ENCODE measurements at places on chromosomes 5 and 9.
A peak's percentile ranks its signal among the peaks of the same experiment; 100 is the strongest.

DNA sequence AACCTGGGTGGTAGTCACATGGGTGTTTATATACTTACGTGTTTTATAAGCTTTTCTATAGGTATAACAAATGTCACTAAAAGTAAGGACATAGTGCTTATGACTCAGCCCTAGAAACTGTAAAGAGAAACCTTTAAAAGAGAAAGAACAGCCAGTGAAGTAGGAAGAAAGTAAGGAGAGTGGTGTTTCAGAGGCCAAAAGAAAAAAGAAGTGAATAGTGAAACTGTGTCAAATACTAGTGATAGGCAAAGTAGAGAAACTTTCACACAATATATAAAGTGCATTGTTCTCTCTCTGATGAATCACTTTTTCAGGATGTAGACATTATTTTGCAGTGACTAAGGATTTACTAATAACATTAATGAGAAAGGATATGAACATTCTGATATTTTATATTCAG is 74.2 kb upstream of the SUSD1 start:
- peak; percentile 29 for DNase-seq

- no peak for DNase-seq
These were observed 14.9 kb downstream of the FCN2 start for GRCh38 chr9:134895567-134895907.

DNA sequence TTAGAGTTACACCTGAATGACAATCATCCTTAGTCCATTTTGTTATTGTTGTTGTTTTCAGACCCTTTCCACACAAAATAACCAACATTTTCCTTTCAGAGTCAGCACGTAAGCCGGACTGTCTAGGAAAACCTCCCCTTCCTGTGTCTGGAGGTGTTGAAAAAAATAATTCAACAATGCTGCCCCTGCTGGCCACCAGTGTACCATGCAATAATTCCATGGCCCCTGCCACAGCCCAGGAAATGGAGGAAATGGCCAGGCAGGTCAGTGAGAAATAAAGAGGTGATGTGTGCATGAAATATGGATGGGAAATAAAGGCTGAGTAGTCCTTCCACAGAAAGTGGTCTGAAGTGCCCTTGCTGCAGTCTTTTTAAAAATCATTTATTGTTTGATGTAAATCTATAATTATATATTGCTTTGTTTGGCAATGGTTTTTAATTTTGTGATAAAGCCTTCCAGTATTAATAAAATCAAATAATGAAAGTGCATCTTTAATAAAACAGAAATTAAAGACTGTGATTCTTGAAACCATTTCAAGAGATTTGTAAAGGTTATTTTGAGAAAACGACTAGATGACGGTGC is 152.8 kb upstream of the PAPPA start:
- DNase-seq: no peak

DNA sequence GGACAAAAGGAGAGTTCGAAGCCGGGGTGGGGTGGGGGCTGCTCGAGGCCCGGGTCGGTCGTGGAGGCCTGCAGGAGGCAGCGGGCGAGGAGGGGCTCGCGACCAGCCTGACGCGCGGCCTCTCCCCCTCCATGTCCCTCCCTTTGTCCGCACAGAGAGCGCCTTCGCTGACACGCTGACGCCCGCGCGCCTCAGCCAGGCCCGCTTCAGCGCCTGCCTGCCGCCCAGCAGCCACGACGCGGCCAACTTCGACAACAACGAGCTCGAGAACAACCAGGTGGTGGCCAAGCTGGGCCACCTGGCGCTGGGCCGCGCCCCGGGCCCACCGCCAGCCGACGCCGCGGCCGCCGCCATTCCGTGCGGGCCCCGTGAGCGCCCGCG is 42.2 kb downstream of the NEURL1B start:
- no peak for DNase-seq

DNA sequence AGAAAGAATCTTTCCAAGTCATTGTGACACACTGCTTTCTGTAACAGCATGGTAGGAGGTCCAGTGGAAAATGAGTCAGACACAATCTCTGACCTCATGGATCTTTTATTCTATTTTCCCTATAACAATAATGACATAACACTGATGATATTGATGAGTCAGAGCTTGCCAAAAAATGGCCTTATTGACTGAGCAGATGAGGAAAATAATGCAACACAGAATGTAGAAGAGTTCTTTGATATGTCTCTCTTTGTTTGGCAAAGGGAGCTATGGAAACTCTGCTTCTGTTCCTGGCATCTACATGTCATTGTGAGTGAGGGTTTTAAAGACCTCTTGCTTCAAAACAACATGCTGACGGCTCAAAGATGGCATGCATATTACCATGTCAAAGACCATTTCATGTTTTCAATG is 443.1 kb upstream of the ZNF608 start:
- peak; percentile 49 for DNase-seq

DNA sequence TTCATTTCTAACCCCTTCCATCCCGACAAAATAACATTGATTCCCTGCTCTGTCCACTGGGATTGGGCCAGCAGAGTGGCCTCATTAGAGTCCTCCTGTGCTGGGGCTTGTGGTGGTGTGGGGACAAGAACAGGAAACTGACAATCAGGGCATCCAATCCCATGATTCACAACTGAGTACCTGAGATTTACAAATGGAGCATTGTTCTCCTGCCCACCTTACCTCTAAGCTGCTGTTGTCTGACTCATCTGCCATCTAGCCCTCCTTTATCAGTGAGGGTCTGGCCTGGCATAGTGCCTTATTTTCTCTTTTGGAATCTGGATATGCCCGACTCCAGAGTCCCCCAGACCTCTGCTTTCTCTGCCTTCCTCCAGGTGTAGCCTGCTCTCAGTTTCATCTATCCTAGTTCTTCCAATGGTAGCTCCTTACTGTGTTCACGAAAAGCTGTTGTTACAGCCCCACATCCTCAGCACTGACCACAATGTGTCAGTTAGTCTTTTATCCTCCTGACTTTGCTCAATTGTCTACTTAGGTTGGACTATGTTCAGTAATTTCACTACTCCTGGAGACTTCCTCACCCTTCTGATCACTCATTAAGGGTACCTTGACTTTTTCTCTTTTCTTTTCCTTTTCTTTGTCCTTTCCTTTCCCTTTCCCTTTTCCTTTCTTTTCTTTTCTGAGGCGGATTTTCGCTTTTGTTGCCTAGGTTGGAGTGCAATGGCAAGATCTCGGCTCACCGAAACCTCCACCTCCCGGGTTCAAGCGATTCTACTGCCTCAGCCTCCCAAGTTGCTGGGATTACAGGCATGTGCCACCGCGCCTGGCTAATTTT is 13.4 kb downstream of the WNT8A start:
- no peak for DNase-seq

- no peak for DNase-seq
These were observed 74.3 kb downstream of the GRAMD2B start for GRCh38 chr5:126497506-126497905.

- no peak for DNase-seq
These were observed 130.5 kb upstream of the HAND1 start for GRCh38 chr5:154608531-154609011.

GRCh38 chr5:17860660-17861315 is 226.5 kb downstream of the TAF11L14 start:
- DNase-seq: peak; percentile 14

GRCh38 chr9:112571624-112572355 is 85.2 kb downstream of the KIAA1958 start:
- no peak for DNase-seq

GRCh38 chr9:91580136-91580535 is 156.5 kb upstream of the NFIL3 start:
- peak; percentile 81 for DNase-seq

DNA sequence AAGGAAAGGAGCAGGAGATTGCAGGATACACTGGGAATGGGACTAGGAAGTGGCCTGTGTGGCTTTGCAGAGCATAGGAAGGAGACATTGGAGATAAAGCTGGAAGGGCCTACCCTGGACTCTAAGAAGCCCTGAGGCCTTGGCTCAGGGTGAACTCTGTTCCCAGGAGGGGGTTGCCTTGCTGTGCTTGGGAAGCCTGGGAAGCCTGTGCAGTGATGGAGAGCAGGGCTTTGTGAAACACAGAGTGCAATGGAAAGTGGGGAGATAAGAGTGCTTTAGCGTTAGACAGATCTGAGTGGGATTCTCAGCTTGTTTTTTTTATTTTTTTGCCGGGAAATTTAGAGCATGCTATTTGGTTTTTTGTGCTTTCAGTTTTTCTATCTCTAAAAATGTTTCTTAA is 437.8 kb downstream of the KDM4C start:
- no peak for DNase-seq

DNA sequence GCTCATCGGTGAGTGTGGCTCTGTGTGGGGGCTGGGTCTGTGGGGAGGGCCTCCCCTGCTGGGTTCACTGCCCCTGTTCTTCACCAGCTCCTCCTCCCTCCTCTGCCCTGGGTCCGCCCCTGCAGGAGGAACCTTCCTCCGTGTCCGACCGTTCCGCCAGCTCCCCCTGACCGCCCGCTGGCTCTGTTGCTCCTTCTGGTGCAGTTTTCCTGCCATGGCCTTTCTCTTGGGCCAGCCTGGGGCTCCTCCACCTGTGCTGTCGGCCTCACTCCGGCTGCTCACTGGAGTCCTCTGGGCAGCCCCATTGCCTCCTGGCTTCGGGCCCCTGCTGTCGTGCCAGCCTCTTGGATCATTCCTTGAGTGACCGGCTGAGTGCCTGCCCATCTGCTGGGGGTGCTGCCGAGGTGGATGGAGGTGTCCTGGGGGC is 12.3 kb downstream of the RNU6ATAC start:
- DNase-seq: no peak

- no peak for DNase-seq
These were observed 571.1 kb upstream of the ZNF608 start for GRCh38 chr5:125317536-125317995.

GRCh38 chr9:13860019-13860418 is 453.9 kb downstream of the NFIB start:
- DNase-seq: no peak

GRCh38 chr9:129465834-129466535 is 154.9 kb downstream of the C9orf50 start:
- no peak for DNase-seq

- DNase-seq: peak; percentile 12
These were observed 345.7 kb downstream of the SPATA31D1 start for GRCh38 chr9:82334286-82334685.

DNA sequence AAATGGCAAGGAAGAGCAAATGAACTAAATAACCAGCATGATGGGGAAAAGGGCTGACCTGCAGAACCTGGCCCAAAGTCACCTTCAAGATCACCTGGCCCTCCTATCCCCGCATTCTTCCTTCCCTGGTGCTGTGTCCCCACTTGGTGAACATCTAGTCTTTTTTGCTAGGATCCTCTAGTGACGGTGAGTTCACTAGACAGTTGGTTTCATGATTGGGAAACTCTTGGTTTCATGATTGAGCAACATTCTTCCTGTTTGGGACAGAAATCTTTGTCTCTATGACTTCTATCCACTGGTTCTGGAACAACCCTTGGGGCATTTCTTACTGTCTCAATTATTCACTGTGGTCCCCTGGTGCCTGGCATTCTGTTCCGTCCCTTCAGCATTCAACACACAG is 50.2 kb upstream of the DAB2IP start:
- DNase-seq: no peak

- peak; percentile 23 for DNase-seq
These were observed 40.8 kb upstream of the SLCO6A1 start for GRCh38 chr5:102539562-102539961.

GRCh38 chr9:135295551-135296300 is 183.9 kb upstream of the PPP1R26 start:
- DNase-seq: no peak

- peak; percentile 44 for DNase-seq
These were observed 81.9 kb downstream of the RAPGEF1 start for GRCh38 chr9:131657940-131658339.

- peak; percentile 77 for DNase-seq
These were observed 13.9 kb upstream of the BASP1 start for GRCh38 chr5:17203329-17204132.

- DNase-seq: no peak
These were observed 254.5 kb downstream of the ARRDC3 start for GRCh38 chr5:91128604-91129003.

DNA sequence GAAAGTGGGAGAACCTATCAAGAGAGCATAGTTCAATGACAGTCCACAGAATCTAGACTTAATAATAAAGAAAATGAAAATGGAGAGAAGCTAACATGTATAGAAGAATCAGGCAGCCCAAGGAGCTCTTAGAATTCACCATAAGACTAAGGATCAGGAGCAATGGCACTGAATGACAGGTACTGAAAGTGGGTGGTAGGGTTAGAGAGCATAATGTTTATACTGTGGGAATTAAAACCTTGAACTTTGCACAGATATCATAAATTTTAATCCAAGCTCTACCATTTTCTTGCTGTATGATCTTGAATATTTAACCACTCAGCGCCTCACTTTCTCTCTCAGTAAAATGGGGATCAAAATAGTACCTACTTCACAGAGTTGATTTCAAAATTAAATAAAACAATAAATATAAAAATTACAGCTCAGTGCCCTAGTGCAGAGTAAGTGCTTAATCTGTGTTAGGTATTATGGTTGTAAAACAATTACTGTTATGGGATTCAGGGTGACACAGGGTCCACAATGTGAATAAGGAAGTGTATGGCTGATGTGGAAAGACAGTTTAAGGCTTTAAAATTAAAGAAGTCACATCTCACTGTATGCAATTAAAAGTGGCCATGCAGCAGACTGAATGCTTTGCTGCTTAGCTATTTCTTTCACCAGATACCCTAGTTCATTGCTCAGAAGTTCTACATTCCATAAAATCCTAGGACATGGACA is 319.8 kb downstream of the HINT1 start:
- no peak for DNase-seq

GRCh38 chr9:126223798-126224531 is 102.7 kb upstream of the MVB12B start:
- no peak for DNase-seq

DNA sequence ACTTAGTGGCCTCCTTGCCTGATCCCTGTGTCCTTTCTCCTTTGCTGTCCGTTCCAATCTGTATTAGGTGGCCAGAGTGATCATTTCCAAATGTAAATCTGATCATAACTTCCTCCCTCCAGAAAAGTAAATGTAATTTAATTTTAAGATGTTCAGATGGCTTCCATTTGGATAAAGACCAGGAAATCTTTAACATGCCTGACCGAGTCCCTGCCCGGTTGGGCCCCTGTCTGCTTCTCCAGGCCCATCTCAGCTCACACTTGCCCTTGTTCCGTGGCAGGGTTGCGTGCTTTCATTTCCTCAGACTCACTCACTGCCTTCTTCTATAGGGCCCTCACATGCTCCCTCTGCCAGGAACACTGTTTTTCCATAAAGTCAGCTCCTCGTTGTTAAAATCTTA is 7.6 kb downstream of the MAP3K1 start:
- DNase-seq: no peak

DNA sequence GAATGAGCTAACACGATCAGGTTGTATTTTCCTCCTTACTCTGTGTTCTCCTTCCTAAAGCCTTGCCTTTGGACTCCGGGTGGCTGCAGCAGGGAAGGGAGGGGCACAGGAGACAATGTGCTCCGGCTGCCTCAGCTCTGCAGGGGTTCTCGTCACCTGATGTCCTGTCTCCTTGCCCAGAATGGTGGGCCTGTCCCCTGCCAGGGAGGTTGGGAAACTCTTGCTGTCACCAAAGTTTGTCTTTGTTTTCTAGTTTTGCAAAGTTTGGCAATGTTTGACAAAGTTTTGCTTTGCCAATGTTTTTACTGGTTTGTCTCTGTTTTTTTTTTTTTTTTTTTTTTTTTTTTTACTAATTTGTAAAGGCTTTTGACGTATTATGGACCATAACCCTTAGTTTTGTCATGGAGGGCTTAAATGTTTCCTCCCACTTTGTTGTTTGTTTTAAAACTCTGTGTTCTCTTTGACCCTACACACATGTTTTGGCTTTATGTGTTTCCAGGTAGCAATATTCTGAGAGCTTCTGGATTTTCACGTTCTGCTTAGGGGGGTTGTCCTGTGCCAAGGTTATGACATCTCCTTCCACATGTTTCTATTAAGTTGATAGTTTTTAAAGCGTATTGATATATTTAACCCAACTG is 49.3 kb downstream of the GADD45G start:
- DNase-seq: no peak
